ENCODE measurements at places on chromosomes 1 and 21. TPM values are rescaled to one million over a fixed set of nuclear protein-coding genes. Genes with fewer than 3 reads are reported as not detected.

DNA sequence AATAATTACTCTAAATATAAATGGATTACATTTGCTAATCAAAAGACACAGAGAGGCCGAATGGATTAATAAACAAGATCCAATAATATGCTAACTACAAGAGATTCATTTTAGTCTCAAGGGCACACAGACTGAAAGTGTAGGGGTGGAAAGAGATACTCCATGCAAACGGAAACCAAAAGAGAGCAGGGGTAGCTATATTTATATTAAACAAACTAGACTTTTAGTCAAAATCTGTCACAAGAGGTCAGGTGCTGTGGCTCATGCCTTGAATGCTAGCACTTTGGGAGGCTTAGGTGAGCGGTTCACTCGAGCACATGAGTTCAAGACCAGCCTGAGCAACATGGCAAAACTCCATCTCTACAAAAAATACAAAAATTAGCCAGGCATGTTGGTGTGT lies 33.6 kb upstream of the DISP1 start:
- DNase-seq, result no peak

DNA sequence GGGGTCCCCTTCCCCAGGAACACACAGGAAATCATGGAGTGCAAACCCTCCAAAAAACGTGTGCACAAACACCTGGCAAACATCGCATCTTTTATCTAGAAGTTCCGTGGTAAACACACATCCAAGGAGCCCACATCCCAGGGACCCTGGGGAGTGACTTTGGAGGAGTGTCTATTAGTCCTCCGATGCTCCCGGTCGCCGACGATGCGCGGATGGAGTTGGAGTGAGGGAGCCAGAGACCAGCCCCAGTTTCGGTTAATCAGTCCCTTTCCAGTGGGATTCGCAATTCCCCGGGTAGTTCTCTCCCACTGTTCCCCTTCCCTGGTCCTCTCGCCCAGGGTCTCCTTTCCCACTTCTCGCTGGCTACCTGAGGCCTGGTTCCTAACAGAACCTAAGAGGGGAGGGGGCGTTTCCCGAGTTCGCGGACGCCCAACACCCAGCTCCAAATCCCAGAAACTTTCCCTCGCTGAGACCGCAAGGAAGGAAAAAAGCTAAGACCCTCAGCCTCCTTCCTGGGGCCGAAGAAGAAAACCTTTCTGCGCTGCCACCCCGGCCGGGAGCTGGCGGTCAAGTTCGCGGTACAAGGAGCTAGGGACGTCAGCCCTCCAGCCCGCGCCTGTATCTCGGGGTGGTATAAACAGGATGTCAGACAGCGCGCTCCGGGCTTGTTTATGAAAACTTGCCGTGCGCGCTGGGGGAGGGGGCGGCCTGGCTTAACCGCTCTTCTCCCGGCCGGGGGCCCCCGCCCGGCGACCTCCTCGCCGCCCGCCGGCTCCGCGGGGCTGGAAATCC lies 787 bp downstream of the JAK1 start:
- peak; percentile 45 for DNase-seq

DNA sequence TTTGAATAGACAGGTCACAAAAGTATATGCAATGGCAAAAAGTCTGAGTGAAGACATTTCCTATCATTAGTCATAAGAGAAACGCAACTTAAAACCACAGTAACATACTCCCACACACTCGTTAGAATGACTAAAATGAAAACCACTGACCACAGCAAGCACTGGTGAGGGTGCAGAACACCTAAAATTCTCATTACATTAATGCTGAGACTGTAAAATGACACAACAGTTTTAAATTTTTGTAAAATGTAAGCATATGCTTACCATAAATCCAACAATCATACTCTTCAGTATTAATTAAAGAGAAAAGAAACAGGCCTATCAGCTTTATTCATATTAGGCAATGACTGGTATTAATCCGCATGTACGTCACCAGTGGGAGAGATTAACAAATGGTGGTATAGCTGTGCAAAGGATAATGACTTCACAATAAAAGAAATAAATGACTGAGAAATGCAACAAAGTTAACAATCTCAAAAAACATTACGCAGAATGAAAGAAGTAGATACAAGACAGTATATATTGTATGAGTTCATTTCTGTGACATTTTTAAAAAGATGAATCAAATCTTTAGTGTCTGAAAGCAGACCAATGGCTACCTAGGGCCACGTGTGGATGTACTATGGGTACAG lies 253.5 kb downstream of the AKT3 start:
- DNase-seq, result no peak

GRCh38 chr1:154616659-154617345 lies 8.8 kb upstream of the ADAR start:
- no peak for DNase-seq

Gene BNIPL
- 1.2 TPM for total RNA-seq

Gene PGBD5
- 19.0 TPM for total RNA-seq

Data from H9 (cell line).